ENCODE measurements at places on chromosomes 5 and 9.

GRCh38 chr9:21481470-21482056 is 550 bp downstream of the IFNE start:
- no peak for DNase-seq

- DNase-seq: no peak
Observed at GRCh38 chr5:36692791-36693763, 86.7 kb downstream of the SLC1A3 start.

- no peak for DNase-seq
Observed at GRCh38 chr9:108776920-108777639, 78.7 kb downstream of the ACTL7B start.

- no peak for DNase-seq
Observed at GRCh38 chr9:17611917-17612316, 33.1 kb downstream of the SH3GL2 start.

GRCh38 chr9:85024374-85024773 is 354.8 kb downstream of the NTRK2 start:
- no peak for DNase-seq

- DNase-seq: no peak
Observed at GRCh38 chr5:144659634-144660227, 489.1 kb downstream of the KCTD16 start.

GRCh38 chr5:73254642-73255041 is 81.6 kb downstream of the TMEM174 start:
- DNase-seq: no peak

GRCh38 chr9:132401824-132402223 is 4.8 kb downstream of the TTF1 start:
- DNase-seq: no peak

DNA sequence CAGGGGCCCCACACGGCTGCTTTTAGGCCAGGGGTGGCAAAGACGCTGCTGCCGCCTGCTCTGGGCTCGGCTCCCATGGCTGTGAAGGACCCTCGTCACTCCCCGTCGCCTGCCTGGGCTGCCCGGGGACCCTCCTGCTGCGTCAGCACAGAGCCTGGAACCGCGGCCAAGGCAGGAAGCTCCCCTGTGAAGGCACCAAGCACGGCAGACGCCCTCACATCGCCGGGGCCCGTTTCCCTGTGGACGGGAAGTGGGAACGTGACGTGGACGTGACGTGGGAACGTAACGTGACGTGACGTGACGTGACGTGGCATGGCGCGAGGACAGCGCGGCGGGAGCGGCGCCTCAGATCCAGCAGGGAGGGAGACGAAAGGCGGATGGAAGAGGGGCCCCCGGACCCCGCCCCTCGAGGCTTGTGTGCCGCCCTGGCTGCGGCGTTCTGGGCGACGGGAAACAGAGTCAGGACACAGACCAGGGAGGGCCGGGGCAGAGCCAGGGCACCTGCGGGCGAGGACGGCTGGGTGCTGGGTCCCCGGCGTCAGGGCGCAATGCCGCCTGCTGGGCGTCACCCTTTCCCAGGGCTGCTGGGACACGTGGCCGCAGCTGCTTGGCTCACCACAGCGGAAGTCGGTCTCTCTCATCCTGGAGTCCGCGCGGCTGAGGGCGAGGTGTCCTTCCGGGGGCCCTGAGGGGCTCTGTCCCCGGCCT is 53.1 kb downstream of the MRPL36 start:
- DNase-seq: no peak

DNA sequence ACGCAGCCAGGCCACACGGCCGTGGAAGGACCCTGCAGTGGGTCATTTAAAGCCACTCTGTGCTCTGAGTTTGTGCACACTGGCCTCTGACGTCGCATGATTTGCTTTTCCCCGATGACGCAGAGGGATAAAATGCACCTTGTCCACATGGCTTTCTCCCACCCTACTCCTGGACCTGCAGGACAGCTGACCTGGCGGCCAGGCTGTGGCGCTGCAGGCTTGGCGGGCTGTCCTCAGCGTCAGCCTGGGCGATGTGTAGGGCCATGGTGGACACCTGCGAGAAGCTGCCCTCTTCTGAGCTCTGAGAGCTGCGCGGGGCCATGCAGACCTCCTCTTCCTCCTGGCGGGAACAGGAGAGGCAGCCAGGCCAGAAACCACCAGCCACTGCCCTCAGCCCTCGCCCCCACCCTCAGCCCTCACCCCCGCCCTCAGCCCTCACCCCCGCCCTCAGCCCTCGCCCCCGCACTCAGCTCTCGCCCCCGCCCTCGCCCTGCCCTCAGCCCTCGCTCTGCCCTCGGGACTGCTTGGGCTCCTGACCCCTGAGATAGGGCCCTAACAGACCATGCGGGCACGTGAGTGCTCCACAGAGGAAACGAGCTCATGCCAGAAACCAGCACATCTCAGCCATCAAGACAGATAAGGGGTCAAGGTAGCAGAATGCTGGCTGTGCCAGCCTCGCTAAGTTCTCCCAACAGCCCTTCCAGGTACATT is 20.0 kb upstream of the SCGB3A1 start:
- no peak for DNase-seq

DNA sequence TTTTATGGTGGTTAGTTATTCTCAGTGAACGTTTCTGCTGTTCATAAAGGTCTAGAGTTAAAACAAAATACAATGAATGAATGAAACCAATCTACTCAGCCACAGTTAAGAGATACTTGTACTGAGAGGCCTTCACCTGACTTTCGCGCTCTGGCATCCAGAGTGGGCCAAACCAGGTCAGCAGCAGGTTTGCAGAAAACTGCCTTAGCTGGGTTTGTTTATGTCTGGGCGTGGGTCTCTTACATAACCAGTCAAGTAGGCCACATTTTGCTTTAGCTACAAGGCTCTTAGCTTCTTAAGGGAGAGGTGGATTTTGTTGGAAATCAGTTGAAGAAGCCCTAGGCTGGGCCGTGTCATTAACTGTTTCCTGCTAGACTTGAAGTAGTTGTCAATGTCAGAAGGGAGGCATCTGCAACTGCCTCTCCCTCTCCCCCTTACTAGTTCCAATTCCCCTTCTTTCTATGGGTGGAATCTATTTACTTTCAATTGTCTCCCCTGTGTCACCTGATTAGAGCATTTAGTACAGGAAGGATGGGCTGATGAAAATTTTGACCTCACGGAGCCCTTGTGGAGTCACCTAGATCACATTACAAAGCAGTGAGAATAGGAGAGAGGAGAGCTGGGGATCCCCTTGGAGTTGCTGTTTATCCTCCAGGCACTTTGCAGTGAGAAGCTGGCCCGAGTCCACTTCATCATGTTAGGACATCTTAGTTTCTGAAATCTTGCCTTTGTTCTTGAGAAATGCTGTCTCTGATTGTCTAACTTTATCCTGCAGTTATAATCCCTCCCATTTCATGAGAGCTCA is 200.5 kb downstream of the ARHGEF28 start:
- no peak for DNase-seq

GRCh38 chr9:131774636-131775035 is 34.8 kb upstream of the RAPGEF1 start:
- DNase-seq: no peak

- no peak for DNase-seq
Observed at GRCh38 chr5:139523635-139524445, 37.3 kb upstream of the UBE2D2 start.

- no peak for DNase-seq
Observed at GRCh38 chr5:91155274-91155673, 227.8 kb downstream of the ARRDC3 start.

DNA sequence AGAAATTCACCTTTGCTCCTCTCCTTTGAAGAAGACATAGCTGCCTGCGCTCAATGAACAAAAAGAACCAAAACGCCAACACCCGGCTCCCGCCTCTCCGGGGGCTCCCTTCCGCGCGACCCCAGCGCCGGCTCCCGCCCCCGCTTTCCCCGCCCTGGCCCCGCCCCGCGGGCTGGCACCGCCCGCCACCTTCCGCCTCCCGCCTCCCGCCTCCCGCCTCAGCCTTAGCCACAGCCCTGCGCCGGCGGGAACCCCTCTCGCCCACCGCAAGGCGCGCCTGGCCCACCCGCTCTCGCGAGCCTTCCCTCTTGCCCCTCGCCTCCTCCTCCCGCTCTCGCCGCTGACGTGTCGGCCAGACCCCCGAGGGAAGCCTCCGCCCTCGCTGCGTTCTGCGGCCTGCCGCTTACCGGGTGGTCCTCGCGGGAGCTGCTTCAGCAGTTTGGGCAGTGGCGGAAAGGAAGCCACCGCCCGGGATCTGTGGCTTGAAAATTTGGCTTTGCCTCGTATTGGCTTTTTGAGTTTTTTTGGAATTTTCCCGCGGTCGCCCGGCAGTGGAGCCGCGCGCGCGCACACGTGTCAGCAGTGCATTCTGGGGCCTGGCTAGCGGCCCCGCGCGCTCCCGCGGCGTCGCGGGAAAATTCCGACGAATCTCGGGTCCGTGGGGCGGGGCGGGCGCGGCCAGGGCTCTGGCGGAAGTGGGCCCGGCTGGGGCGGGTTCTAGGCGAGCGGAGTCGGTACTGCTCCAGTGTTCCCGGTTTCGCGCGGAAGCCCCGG is at the start of gene FANCC:
TSS of gene FANCC (minus strand) at position 591 of the 774 bp plus-strand sequence. CDS start 68,418 bp downstream, outside the sequence.
- peak; percentile 82 for DNase-seq

DNA sequence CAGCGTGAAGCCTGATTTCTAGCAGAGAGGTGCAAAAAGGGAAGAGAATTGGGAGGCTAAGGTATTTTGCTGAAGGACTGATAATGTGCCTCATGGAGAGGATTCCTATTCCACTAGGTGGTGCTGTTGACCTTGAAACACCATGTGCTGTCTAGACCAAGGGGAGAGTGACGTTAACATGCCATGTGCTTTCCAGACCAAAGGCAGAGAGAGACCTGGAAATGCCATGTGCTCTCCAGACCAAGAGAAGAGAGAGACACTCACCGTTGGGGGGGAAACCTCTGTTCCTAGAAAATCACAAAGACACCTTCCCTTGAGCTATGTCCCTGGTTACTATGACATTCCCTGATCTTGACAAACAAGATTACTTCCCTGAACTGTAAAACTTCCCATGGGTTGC is 286.0 kb upstream of the TUSC1 start:
- DNase-seq: no peak

GRCh38 chr9:125464591-125465385 is 203.2 kb downstream of the GAPVD1 start:
- DNase-seq: no peak

DNA sequence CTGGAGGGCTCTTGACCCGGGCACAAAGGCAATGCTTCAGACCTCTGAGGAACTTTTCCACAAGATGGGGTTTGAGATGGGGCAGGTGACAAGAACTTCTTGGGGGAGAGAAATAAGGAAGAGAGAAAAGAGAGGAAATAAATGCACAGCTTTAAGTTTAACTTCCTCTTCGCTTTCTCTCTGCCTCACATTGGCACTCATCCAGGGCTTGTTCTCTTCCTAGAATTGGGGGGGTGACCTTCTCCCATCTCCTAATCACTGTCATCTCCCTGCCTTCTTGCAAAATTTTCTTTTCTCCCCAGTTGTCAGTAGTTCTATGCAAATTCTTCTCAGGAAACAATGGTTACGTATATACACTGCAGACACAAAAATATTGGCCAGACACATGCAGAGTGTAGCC is 19.1 kb upstream of the ADCY2 start:
- DNase-seq: no peak

- no peak for DNase-seq
Observed at GRCh38 chr5:164191240-164191639, 685.8 kb downstream of the MAT2B start.

GRCh38 chr5:130068988-130069387 is 164.7 kb downstream of the CHSY3 start:
- no peak for DNase-seq

DNA sequence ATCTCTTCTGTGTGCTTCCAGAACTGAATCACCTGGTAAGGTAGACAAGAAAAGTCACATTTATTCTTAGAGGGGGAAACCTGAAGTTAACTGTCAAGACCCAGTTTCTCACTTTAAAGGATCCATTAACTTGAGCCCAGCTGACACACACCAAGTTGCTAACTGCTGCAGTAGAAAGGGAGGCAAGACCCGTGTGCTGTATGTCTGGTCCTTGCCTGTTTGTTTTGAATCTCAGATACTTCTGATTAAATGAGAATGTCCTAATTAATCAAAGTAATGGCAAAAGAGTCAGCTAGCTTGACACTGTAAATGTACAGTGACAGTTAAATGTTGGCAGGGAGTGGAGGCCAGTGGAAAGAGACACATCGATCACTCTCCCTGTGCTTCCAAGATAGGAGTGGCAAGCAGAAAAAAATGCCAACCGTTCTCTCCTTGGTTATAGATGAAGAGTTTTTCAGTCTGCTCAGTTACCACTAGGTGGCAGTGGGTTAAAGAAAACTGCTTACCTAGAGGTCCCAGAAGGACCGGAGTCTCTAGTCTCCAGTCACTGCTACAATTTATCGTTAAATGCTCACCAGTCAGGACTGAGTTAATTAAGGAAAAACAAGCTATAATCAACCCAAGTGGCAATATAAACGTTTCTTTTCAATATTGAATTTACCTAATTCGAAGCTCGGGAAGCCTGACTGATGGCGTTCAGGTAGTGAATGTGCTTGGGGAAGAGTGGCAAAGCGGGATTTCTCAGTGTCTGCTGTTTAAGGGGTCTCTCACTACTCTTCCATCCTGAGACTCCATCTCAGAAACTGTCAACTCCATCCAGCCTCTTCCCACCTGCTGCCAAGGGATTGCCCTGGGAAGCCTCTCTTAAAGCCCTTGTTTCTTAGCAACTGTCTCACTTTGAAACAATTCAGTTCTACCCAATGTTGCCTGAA is 18.4 kb downstream of the LSM11 start:
- no peak for DNase-seq

- DNase-seq: no peak
Observed at GRCh38 chr5:66356011-66356565, 212.0 kb downstream of the SREK1 start.

DNA sequence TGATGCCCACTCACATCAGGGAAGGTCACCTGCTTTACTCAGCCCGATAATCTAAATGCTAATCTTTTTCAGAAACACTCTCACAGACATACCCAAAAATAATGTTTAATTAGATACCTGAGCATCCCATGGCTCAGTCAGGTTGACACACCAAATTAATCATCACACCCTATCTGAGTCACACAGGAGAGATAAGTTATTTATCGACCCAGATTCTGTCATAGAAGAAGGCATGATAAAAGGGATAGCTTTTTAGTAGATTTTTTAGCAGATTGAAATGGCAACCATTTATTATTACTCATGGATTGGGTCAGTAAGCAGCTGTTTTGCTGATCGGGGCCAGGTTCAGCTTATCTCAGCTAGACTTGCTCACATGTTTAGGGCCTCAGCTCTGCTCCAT is 97.8 kb upstream of the TYRP1 start:
- DNase-seq: no peak

- DNase-seq: no peak
Observed at GRCh38 chr5:3343211-3343610, 252.4 kb upstream of the IRX1 start.

- no peak for DNase-seq
Observed at GRCh38 chr5:120476063-120476462, 12.0 kb downstream of the PRR16 start.

DNA sequence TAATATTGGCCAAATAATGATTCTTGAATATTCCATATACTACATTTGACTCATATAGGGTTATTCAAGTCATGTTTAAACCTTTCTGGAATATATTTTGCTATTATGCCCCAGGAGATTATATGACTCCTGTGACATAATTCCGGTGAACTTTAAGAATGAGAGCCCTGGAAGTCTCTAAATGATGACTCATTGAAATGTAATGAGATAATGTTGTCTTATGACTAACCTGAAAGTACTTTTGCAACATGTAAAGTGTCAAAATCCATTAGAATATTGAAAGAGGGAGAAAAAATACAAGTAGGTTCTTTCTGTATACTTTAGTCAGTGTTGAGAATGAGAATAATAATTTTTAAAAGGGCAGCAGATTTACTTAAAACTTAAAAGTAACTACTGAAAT is 830.4 kb downstream of the MAT2B start:
- DNase-seq: no peak
